ENCODE measurements at places on chromosomes 6 and 20. TPM values are rescaled to one million over a fixed set of nuclear protein-coding genes. Genes with fewer than 3 reads are reported as not detected.

The EYA4 gene
- not detected for total RNA-seq

The NKX2-2 gene
- not detected for total RNA-seq

The XKR7 gene
- total RNA-seq, result not detected

The UFL1 gene
- total RNA-seq, result 23.7 TPM

The EDEM2 gene
- total RNA-seq, result 23.4 TPM

The PTPRT gene
- total RNA-seq, result not detected

The PSORS1C2 gene
- not detected for total RNA-seq

The TPX2 gene
- total RNA-seq, result 114 TPM

GRCh38 chr20:25118529-25118928 lies 36.6 kb upstream of the VSX1 start:
- no peak for DNase-seq
- H3K4me3 ChIP-seq, result no peak overlapping the region
- H3K4me1 ChIP-seq, result no peaks in the 10 kb centered on the region
- H3K27ac ChIP-seq, result no peak overlapping the region
- H3K36me3 ChIP-seq, result no peaks in the 10 kb centered on the region

GRCh38 chr6:167662075-167662880 lies 164.4 kb upstream of the AFDN start:
- H3K36me3 ChIP-seq, result no peaks in the 10 kb centered on the region
- no peak overlapping the region for H3K4me3 ChIP-seq
- H3K4me1 ChIP-seq, result no peaks in the 10 kb centered on the region
- no peaks in the 10 kb centered on the region for H3K27me3 ChIP-seq
- DNase-seq, result no peak
- H3K27ac ChIP-seq, result no peak overlapping the region

GRCh38 chr6:91097364-91097763 lies 510.5 kb upstream of the MAP3K7 start:
- no peaks in the 10 kb centered on the region for H3K27me3 ChIP-seq
- no peak for DNase-seq
- no peak overlapping the region for H3K27ac ChIP-seq
- no peaks in the 10 kb centered on the region for H3K36me3 ChIP-seq
- no peaks in the 10 kb centered on the region for H3K4me1 ChIP-seq

DNA sequence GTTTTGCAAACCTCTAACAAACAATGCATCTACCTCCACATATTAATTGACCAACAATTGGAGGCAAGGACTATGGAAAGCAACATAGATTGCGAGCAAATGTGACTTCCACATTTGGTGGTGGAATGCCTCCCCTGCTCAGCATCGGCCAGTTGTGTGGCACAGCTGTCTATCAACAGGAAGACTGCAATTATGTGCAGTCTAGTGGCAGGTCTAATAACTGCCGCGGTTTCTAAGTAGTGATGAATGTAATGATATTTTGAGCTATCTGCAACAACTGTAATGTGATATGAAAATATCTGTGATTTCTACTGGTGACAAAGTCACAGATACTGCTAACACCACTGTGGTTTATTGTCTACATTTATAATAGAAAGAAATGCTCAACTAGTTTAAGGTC lies 56.8 kb downstream of the NCR2 start:
- DNase-seq, result no peak
- H3K27ac ChIP-seq, result no peak overlapping the region
- H3K4me1 ChIP-seq, result no peaks in the 10 kb centered on the region
- H3K4me3 ChIP-seq, result no peak overlapping the region

DNA sequence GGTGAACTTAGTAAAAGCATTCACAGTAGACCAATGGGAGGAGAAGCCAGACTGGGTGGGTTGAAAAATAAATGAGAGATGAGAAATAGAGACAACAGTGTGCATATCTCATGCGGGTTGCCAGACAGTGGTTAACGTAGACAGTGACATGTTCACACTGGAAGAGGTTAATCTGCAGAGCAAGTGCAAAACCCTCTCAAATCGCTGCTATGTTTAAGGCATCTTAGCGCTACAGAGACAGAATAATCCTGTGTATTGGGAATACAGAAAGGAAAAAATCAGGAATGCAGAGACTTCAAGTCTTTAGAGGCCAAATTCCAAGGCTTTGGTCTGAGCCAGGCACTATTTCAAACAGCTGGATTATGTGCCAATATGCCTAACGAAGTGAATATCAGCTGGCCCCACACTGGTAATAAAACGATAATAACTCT lies 107.1 kb downstream of the TSHZ2 start:
- H3K27me3 ChIP-seq, result no peaks in the 10 kb centered on the region
- no peaks in the 10 kb centered on the region for H3K36me3 ChIP-seq
- no peak overlapping the region for H3K27ac ChIP-seq
- DNase-seq, result no peak

DNA sequence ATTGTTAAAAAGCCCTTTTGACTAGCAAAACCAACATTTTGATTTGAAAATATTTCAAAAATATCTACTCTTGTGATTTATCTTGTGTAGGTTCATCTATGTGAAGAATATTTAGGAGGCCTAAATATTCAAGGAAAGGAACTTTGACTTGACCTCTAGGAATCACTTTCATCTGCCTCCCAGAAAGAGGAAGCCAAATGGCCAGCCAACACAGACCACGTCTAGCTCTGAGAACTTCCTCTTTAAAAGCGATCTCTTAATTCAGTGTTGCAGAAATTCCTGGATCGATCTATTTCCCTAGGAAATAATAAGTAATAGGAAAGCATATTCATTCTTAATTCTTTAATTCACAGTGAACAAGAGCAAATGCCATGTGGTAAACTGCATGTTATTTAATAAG lies 9.6 kb upstream of the MOXD1 start:
- no peak for DNase-seq
- H3K27me3 ChIP-seq, result peaks cover 35% of the 10 kb centered on the region
- H3K27ac ChIP-seq, result no peak overlapping the region
- H3K4me3 ChIP-seq, result no peak overlapping the region
- H3K36me3 ChIP-seq, result no peaks in the 10 kb centered on the region
- H3K4me1 ChIP-seq, result no peaks in the 10 kb centered on the region

DNA sequence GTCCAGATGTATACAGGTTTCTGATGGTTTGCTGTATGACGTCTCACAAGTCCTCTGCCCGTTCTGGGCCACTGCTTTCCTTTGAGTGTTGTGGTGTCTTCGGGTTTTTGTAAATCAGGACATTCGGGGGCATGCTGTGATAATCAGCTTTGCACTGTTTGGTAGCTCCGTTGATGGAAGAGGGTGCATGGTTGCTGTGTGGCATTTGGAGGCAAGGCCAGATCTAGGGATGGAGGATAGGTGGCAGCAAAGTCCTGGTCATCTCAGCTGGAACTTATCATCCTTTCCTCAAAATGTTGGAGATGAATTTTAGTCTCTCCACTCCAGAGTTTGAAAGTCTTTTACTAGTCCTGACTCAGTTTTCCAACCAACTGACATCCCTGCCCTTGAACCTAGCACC lies 91.0 kb downstream of the SCP2D1 start:
- no peak overlapping the region for H3K27ac ChIP-seq
- no peak for DNase-seq
- H3K4me3 ChIP-seq, result no peak overlapping the region
- no peaks in the 10 kb centered on the region for H3K4me1 ChIP-seq
- no peaks in the 10 kb centered on the region for H3K36me3 ChIP-seq

- H3K4me1 ChIP-seq, result no peaks in the 10 kb centered on the region
- H3K36me3 ChIP-seq, result no peaks in the 10 kb centered on the region
- peaks cover 32% of the 10 kb centered on the region for H3K27me3 ChIP-seq
These were observed 124.8 kb downstream of the SH3BGRL2 start for GRCh38 chr6:79755967-79756366.

GRCh38 chr6:105428342-105428957 lies 25.6 kb upstream of the PREP start:
- peaks cover 5% of the 10 kb centered on the region for H3K4me1 ChIP-seq
- H3K27me3 ChIP-seq, result peaks cover 16% of the 10 kb centered on the region
- no peak overlapping the region for H3K4me3 ChIP-seq
- no peaks in the 10 kb centered on the region for H3K36me3 ChIP-seq
- DNase-seq, result no peak

DNA sequence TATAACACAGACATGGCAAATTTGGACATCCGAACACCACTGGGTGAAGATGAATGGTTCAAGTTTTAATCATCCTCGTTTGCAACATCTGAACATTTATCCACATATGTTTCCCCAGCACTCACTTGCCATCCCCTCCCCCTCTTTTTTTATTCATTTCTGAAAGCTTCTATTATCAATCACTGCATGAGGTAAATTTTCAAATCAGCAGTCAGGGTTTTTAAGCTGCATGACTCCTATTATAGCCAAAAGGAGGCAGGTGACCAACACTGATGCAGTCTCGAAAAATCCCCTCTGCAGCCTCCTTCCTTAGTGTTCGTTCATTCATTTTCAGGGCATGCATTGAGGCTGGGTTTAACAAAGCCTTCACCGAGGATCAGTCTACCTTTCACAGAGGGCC lies 530.8 kb upstream of the JARID2 start:
- H3K27ac ChIP-seq, result no peak overlapping the region
- DNase-seq, result no peak
- H3K4me3 ChIP-seq, result no peak overlapping the region
- peaks cover 20% of the 10 kb centered on the region for H3K4me1 ChIP-seq
- H3K36me3 ChIP-seq, result no peaks in the 10 kb centered on the region
- no peaks in the 10 kb centered on the region for H3K27me3 ChIP-seq

DNA sequence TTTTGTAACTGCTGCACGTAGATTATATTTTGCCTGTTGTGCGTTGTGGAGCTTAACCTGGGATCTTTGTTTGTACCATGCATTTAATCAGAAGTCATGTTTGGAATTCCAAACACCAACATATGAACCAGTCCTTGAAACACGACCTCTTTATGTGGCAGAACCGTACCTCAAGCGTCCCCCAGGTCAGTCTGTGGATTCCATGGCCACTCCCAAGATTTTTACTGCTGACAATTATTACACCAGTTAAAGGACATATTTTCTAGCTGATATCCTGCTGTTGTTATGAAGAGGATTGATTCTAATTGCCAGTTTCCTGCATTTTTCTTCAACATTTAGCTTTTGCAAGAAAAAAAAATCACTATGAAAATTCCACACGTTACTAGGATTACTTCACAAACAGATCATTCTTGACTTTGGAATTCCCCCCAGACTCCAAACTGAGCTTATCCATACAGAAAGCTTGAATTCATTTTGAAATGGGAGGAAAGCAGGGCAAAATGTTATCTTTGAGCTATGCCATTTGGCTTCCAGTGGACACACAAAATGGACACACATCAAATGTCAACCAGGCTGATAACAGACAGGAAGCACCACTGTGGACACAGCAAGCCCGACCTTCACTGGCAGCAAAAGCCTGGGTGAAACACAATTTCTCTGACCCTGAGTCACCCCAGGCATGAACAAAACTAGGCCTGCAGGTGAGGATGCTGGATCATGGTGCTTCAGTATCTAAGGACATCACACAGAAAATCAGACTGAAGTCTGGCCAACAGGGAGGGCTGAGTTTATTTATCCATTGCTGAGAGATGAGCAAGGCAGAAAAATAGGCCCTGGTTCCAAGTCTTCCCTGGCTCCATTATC lies 542.9 kb upstream of the JAG1 start:
- DNase-seq, result no peak
- no peaks in the 10 kb centered on the region for H3K36me3 ChIP-seq

GRCh38 chr20:58682656-58683531 lies 9.7 kb upstream of the NPEPL1 start:
- H3K27ac ChIP-seq, result peak overlapping the region; percentile 25
- H3K36me3 ChIP-seq, result peaks cover 16% of the 10 kb centered on the region
- H3K27me3 ChIP-seq, result no peaks in the 10 kb centered on the region
- no peak overlapping the region for H3K4me3 ChIP-seq
- no peaks in the 10 kb centered on the region for H3K4me1 ChIP-seq

GRCh38 chr6:52513464-52513863 lies 63.4 kb downstream of the TRAM2 start:
- H3K36me3 ChIP-seq, result no peaks in the 10 kb centered on the region
- H3K27me3 ChIP-seq, result no peaks in the 10 kb centered on the region
- no peak overlapping the region for H3K27ac ChIP-seq
- no peak for DNase-seq
- no peak overlapping the region for H3K4me3 ChIP-seq
- H3K4me1 ChIP-seq, result peaks cover 12% of the 10 kb centered on the region

- no peak for DNase-seq
- H3K4me1 ChIP-seq, result peaks cover 8% of the 10 kb centered on the region
- H3K27me3 ChIP-seq, result no peaks in the 10 kb centered on the region
- no peak overlapping the region for H3K4me3 ChIP-seq
- H3K27ac ChIP-seq, result no peak overlapping the region
These were observed 11.2 kb downstream of the RNGTT start for GRCh38 chr6:88952065-88952704.

- H3K27ac ChIP-seq, result no peak overlapping the region
- no peaks in the 10 kb centered on the region for H3K27me3 ChIP-seq
- peaks cover 32% of the 10 kb centered on the region for H3K4me1 ChIP-seq
- peaks cover 11% of the 10 kb centered on the region for H3K36me3 ChIP-seq
- H3K4me3 ChIP-seq, result no peak overlapping the region
These were observed 24.5 kb downstream of the ACSS1 start for GRCh38 chr20:25033265-25033923.

Measured in activated naive CD8-positive, alpha-beta T cell treated with anti-CD3 and anti-CD28 coated beads, Interleukin-2, amount 10 ng/mL, durations not matched to agents 7 days and 5 days (primary cell).